ENCODE measurements at places on chromosomes 2 and 18.

- no peak for DNase-seq
These were observed 86.2 kb downstream of the BCL2 start for GRCh38 chr18:63233334-63233733.

DNA sequence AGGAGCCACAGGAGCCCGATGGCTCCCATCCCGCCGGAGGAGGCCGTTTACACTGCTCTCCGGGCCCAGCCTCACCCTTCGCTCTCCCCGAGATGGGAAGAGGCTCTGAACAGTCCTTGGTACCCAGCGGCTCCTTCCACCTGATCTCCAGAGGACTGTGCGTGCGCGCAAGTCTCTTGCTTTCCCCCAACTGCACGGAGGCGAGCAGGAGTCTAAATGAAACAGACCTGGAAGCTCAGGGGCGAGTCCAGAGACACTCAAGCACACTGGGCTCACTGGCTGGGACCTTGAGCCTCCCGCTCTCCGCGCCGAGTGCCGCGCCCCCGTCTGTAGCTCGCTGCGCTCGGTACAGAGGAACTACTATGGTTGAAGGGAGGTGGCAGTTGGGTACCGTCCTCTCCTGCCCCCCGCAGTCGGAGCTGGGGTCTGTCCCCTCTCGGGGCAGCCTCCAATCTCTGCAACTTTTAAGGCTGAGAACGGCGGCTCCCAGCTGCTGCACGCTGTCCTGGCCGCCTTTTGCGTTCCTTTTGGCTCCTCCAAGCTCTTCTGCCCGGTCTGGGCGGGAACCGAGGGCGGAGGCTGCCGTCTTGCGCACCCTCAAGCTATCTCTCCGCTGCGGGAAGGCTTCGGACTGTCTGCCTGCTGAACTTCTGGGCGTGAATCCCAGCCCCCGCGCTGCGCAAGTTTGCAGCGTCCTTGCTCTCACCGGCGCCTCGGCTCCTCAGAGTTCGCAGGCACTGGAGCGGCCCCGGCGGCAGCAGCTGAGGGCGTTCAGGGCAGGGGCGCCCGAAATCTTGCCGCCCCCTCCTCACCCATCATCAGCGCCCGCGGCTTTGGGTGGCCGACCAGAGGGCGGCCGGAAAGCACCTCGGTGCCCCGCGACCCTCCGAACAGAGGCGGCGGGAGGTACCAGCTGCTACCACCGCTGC is 491 bp downstream of the ALK start:
- DNase-seq, result peak; percentile 56

- no peak for DNase-seq
These were observed 622.6 kb downstream of the LRP1B start for GRCh38 chr2:141508086-141508752.

- DNase-seq, result no peak
These were observed 17.4 kb upstream of the STON1 start for GRCh38 chr2:48512571-48512970.

- DNase-seq, result no peak
These were observed 186.8 kb downstream of the TMEM247 start for GRCh38 chr2:46666044-46666679.

GRCh38 chr2:173693044-173693589 is 272.1 kb downstream of the SP3 start:
- DNase-seq, result no peak

GRCh38 chr2:170139276-170139967 is 38.5 kb upstream of the MYO3B start:
- DNase-seq, result no peak

GRCh38 chr2:230877116-230877758 is 12.5 kb downstream of the ITM2C start:
- DNase-seq, result no peak

DNA sequence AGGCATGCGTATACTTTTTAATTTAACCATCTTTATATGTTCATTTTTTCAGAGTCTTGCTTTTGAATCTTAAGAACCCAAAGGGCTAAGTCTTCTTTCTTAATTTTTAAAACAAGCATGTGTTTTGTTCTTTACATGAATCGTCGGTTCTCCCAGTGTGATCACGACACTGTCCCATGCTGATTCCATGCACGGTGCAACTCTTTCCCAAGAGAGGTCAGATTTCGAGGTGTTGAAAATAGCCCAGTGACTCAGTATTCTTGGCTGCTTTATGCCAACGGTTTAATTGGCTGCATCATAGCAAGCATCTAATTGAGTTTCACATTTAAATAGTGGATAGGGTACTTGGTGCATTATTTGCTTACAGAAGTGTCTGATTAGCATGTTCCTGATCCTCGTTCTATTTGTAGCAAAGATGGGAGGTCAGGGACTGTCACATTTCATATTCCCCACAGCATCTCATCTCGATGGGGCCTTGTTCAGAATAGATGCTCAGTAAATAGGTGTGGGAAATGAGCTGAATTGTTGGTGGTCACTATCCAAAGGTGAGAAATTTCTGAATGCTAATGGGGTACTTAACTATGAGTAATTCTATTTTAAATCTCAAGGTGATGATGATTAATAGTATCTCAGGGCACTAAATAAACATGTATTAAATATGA is 2.8 kb downstream of the NPAS2 start:
- no peak for DNase-seq

DNA sequence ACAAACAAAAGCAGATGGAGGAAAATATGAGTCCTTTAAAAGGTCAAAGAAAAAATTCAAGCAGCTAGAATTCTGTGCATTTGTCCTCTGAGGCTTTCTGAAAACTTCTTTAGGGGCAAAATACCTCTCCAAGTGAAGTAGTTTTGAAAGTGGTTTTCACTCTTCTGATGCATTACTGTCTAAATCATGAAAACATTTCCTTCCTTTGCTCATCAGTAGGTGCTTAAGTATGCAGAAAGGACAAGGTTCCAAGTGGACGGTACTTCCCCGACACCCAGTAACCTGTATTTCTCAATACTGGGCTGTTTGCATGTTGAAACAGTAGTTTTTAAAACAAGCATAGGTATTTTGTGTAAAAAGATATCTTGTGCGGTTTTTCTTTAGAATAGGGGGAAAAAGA is 189.1 kb upstream of the ERBB4 start:
- no peak for DNase-seq

GRCh38 chr2:226489775-226490541 is 309.7 kb downstream of the IRS1 start:
- no peak for DNase-seq

DNA sequence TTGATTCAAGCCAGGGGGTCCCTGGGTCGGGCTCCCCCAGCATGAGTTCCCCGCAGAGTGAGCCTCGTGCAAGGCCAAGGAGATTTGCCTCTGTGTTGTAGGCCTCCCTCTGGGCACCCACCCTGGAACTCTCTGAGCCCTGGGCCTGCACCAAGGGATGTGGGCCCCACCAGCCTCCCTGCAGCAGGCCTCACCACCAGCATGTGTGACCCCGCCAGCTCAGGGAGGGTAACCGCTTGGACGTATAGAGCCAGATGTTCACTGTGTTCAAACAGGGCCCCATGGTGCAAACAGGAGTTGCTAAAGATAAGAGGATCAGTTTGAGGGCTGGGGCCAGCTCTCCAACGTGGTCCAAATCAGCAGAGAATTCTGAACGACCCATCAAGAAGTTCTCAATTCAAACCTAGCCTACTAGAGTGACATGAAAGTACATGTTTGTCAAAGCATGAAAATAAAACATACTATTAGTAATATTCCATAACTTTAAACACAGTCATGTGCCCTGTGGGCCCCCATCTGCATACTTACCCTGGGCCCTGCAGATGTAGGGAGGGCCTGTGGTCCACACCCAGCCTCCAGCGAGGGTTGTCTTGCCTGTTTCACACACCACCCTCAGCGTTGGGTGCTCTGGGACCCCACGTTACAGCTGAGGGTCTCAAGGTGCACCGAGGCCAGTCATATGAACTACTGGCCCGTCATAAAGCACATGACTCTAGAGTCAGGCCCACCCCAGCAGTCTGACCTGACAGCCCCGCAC is 5.5 kb upstream of the TUBB6 start:
- no peak for DNase-seq

- DNase-seq, result peak; percentile 47
These were observed 119.9 kb downstream of the OSR1 start for GRCh38 chr2:19238440-19239060.

GRCh38 chr2:220127876-220128275 is 500.4 kb downstream of the SLC4A3 start:
- peak; percentile 45 for DNase-seq

DNA sequence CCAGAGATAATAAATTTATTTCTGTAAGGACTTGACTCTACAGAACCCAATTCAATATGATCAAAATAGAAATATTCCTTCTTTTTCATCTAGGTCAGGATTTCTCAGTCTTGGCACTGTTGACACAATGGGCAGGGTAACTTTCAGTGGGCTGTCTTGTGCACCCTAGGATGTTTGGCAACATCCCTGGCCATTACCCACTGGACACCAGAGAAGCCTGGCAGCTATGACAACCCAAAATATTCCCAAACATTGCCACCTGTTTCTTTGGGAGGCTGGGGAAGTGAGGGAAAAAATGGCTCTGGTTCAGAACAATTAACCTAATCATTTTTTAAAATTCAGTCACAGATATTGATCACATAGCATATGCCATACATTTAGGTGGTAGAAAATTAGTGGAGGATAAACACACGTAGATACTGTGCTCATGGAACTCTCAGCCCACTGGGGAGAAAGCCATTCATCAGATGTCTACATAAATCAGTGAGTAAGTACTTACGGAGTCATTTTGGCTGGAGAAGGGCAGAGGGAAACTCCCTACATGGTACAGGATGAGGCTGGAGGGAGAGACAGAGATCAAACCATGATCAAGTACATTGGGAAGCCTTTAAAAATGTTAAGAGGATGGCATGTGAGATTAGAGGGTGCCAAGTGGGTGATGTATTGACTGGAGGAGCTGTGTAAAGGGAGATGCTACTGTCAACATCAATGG is 718 bp upstream of the TNP1 start:
- DNase-seq, result no peak

DNA sequence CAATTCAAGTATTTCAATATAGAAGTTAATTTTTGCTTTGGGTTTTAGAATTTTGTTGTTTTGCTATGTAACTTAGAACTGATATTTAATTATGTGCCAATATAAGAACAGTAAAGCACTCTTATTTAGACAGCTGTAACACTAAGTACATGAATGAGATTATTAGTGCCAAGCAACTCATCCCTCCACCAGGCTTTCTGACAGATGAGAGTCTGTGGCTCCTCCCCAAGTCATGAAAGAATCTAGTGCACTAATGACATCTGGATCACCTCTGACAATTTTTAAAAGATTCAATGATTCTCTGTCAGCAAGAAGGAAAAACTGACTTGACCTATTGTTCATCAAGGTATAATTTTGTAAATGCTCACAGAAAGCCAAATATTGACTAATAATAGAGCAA is 67.8 kb downstream of the TMEFF2 start:
- peak; percentile 17 for DNase-seq

DNA sequence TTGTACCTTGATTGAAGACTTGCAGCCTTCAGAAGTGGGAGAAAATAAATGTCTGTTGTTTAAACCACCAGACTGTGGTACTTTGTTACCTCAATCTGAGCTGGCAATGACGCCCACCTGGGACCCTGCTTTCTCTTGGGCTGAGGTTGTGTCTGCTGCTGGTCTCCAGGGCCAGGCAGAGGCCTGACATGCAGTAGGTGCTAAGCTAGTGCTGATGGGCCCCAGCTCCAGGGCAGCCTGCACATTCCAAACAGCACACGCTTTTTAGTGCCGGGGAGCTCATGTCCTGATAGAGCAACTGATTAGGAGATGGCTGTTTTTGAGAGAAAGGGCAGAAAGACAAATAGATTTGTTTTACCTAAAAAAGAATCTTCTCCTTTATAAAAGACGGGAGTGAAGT is 664.0 kb upstream of the HS6ST1 start:
- DNase-seq, result no peak

GRCh38 chr18:77897606-77898005 is 648.0 kb downstream of the GALR1 start:
- DNase-seq, result no peak

DNA sequence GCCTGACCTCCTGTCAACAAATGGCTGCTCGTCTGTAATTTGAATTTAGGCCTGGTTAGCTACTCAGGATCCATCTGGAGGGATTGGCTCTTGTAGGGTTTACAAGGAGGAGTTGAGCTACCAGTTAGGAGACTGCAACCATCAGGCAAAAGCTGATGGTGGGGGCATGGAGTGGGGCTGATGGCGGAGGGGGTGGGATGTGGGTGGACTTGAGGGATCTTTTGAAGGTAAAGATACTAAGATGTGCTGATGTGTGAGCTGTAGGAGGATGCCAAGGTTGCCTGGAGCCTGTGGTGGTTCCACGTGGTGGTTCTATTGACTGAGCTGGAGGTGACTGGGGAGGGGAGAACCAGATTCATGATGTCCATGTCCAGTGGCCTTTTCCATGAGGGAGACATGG is 240.7 kb downstream of the LPIN1 start:
- DNase-seq, result no peak

- no peak for DNase-seq
These were observed 19.7 kb downstream of the TYMS start for GRCh38 chr18:677145-677544.

DNA sequence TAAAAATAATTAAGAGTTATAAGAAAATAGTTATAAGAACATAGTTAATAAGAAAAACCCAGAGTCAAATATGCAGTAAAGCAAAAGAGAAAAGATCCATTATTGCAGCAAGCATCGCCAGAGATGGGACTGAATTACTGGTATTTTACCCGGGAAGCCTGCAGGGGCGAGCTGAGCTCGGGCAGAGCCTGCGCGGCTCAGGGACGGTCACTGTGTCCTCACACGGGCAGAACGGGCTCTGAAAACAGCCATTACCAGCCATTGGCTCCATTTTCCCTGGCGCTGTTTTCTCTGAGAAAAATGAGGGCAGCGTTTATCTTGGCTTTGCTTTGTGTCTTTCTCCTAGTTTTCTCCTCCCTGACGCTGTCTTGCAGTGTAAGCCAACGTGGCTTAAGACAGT is 95.3 kb upstream of the ALKAL2 start:
- DNase-seq, result no peak

DNA sequence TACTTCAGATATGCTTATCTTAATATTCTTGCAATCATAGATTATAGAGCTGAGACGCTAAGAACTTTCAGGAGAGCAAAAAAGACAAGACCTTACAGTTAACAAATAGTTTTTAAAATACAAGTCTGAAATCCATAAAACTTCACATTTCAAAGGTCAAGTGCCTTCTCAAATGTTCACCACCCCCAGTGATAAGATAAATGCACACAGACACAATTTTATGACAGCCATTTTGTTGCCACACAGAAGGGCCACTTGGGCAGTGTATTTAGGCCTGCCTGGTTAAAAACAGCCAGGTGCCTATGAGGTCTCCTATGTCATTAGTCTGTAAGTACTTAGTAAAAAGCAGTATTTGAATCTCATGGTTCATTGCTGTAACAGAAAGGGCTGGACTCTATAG is 8.1 kb upstream of the PSTPIP2 start:
- DNase-seq, result no peak

DNA sequence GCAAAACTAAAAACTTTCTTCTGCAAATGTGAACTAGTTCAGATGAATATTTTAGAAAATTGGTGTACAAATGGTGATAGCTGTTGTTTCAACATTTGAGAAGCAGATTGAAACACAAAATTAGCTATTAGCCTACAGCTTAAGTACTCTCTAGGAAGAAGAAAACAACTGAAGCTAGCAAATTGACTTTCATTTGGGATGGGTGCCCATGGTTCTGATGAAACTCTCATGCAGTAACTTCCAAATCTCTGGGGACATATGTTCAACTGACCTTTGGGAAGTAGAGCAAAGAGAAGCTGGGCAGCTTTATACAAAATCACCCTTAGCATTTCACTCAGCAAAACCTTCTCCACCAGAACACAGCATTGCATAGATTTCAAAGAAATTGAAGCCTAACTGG is 119.0 kb downstream of the GALNT13 start:
- DNase-seq, result no peak

Data from NCI-H1105 treated with DMSO at 0.1 percent for 48 hours (cell line).